ENCODE measurements at places on chromosomes 16 and 17.
A peak's percentile ranks its signal among the peaks of the same experiment; 100 is the strongest.

DNA sequence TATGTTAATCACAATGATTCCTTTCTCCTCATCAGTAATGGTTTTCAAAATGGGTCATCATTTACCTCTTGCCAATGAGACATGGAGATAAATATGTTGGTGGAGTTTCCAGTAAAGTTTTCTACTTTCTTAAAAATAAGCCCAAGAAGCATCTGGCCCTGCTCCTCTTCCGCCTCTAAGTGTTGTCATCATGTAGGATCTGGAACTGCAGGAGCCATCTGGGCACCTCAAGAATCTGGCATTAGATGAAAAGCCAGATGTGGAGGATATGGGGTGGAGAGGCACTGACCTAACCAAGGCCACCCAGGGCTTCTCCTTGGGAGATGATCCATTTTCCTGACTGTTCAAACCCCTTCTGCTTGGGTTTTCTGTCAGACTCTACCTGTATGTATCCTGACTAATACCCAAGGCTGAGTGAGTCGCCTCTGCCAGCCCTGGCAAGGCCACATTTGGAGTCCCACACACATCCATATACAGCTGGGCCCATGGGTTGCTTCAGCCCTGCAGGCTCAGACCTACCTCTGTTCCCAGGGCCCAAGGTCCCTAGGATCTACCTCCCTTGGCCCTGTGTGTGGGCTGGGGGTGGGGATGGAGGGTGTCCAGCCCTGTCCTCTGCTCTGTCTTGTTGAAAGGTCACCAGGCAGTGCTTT lies 24.6 kb downstream of the CCDC182 start:
- no peak for DNase-seq

- DNase-seq, result no peak
These were observed 99.9 kb downstream of the MSI2 start for GRCh38 chr17:57356153-57356718.

- no peak for DNase-seq
These were observed 84.5 kb downstream of the MRM3 start for GRCh38 chr17:866568-867103.

GRCh38 chr16:27795992-27796614 lies 246.2 kb downstream of the KATNIP start:
- peak; percentile 36 for DNase-seq

GRCh38 chr16:53297477-53297876 lies 136.8 kb upstream of the RBL2 start:
- DNase-seq, result no peak

Data from DMS53 (cell line).